ENCODE measurements at places on chromosomes 2 and 18.

GRCh38 chr18:48290162-48290926 lies 118.8 kb downstream of the ZBTB7C start:
- no peak for DNase-seq

DNA sequence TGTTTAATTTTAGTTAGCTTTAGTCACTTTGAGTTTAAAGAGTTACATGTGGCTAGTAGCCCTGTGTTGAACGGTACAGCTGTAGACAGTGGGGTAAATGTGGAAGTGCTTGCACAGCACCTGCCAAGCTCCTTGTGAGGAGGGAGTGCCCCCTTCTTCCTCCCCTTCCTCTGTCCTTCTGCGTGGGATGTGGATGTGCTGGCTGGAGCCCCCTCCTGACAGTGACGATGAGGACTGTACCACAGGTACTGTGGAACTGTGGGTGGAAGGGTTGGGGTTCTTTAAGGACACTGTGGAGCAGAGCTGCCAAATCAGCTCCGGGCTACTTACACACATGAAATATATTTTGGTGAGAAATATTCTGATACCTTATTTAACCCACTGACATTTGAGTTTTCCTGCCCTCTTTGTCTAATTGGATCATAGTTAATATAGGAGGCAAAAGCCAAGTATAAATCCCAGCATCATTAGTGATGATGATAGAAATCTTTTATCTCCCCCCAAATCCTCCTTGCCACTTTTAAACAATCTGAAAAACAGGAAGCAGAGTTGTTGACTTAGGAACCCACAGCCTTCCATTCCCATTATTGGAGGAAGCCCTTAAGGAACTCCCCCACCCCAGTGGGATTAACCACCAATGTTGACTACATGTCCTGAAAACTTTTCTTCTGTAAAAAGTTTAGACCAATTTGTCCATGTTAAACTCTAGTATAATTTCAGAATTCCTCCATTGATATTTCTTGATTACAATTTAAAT lies 181.3 kb downstream of the PTPRM start:
- no peak for DNase-seq

DNA sequence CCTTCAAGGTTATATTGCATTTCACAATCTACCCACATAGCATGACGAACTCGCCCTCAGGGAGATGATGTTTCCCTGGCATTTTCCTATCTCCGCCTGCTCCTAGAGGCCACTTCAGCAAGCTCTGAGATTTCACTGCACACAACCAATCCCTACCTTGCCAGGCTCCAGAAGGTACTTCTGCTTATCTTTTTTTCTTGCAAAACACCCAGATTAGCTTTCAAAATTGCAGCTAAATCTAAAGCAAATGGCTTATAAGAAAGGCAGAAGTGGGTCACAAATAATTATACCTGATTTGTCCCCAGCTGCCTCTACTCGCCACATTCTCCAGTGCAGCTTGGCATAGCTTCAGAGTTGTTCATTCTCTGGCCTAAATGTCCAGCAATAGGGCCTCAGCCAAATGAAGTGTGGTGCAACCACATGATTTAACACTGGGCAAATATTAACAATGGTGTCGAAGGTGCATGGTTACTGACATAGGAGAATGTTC lies 32.4 kb upstream of the MRPL19 start:
- no peak for DNase-seq

DNA sequence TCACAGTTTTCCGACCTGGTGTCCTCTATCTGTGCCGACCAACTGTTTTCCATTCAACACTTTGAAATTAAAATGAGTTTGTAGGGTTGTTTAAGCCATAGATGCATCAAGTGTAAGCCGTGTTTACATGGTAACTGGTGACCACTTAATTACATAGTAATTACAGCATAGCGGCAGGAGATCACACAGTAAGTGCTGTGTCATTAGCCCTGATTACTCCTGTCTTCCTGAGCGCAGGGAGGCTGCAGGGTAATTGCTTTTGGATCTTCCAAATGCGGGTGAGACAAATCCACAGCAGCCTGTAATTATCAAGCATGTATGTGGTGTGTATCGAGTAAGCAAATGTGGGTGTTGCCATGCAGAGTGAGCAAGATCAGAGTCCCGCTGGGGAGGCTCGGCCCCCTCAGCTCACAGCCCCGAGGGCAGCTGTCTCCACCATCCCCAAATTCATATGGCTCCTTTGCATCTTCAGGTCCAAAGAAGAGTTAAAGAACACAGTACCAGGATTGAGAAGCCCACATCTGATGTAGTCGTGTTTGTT lies 71.5 kb upstream of the HDAC4 start:
- DNase-seq, result no peak

DNA sequence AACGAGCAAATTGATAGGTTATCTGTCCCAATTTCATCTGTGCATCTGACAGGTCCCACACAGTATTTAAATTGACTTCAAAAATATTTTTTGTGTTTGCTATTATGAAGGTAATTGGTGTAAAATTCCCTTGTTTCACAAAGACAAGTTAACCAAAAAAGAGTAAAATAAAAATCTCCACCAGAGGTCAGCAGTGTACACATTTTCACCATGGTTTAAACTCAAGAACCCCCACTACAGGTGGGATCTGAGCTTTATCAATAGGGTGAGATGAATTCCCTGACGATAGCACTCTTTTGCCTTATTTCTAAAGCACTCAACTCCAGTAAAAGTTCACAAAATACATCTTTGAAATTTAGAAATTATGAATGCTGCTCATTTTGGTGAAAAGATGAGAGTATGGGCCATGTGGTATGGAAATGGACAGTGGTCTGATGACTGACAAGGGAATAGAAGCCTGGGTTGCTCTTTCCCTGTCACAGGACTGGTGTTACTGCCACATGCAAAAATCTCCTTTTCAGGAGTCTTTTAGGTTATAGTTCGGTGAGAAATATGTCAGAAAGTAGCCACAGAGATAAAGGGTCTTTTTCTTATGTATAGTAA lies 68.0 kb downstream of the SERPINB8 start:
- DNase-seq, result no peak

DNA sequence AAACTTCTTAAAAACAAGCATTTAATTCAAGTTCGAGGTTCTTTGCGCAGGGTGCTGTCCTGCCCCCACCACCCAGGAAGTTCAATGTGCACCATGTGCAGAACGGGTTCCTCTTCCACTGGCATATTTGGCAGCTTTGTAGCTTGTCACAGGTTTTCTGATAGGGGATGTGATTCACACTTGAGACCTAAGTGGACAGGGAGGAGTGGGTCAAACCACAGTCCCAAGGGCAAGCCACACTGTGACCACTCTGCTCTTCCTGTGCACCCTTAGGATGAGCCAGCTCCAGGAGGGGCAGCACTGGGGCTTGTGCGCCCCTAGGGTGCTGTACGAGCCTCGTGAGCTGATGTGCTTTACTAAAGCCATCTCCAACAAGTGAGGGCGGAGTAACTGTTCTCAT lies 82.5 kb downstream of the TGFA start:
- no peak for DNase-seq

GRCh38 chr2:51410331-51410730 lies 378.4 kb upstream of the NRXN1 start:
- DNase-seq, result no peak

- DNase-seq, result no peak
These were observed 235.6 kb upstream of the EPHA4 start for GRCh38 chr2:221807706-221808105.

DNA sequence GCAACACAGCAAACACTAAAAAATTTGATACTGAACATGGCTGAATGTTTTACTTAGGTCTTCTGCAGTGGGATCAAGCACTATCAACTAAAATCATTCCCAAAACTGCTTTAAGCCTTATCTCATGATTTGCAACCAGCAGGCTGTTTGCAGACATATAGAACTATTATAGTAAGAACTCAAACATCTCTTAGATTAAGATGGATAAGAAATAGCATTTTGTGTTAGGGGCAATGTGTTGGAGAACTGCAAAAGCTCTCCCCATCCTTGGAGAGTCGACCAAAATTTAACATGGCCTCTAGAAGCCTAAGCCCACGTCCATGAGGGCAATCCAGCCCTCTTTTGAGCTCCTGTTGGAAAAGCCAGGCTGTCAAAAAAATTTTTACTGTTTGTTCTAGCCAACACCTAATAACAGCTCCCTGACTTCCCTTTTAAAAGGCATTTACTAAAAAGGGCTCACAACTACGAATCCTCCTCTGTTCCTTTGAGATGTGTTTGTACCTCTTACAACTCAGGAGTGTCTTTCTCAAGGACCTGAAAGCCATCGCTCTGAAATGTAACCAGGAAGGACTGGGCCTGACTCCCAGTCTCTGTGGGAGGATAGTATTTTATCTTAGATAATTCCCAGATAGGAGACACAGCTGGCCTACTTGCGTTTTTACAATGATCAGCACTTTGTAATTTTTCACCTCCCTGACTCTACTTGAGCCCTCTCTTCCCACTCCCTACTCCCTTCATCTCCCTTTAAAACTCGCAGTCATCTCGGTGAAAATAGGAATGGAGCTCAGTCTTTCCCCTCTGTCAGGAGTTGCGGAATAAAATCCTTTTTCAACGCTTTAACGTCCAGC lies 1.4 kb downstream of the KRCC1 start:
- no peak for DNase-seq

DNA sequence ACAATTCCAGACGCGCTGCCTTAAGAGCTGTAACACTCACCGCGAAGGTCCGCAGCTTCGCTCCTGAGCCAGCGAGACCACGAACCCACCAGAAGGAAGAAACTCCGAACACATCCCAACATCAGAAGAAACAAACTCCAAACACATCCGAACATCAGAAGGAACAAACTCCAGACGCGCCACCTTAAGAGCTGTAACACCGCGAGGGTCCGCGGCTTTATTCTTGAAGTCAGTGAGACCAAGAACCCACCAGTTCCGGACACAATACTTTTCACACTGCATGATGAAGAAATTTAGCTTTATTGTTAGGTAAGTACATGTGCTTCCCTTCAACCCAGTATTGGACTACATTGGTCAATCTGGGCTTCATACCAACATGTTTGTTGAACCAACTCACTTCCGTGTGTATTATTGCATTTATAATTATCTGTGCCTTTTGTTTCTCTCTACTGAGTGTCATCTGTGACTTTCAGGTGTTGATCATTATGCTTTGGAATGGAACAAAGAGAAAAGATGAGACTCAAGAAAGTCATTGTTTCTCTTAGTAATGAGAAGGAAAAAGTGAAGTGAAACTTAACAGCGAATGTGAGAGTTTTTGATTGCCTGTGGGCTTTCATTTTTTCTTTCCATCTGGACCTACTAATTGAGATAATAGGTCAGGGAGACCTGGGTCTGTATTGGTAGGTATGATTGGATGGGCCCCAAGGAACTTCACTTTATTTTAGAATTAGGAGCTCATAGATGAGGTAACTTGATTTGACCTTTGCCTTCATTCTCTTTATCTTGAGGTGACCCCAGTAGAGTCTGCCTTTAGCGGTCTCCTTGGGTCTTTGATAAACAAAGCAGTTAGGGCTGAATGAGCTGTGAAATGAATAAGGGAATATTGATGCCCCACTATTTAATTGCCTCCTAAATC lies 76.1 kb upstream of the CAVIN2 start:
- DNase-seq, result no peak

GRCh38 chr2:187917535-187917934 lies 363.3 kb upstream of the TFPI start:
- no peak for DNase-seq

GRCh38 chr2:82342356-82342755 lies 2037.8 kb upstream of the LRRTM1 start:
- DNase-seq, result no peak

DNA sequence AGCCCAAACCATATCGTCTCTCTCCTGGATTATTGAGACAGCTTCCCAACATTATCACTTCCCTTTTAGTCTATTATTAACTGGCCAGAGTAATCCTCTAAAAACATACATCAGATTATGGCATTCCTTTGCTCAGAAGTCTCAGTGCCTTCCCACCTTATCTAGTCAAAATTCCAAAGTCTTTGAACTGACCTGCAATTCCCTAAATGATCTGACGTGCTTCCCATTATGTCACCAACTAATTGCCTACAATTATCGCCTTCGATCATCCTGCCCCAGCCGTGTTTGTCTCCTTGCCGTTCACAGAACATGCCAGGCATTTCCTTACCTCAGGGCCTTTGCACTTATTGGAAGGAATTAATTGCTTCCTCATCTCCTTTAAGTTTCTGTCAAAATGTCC lies 332.4 kb downstream of the IRS1 start:
- no peak for DNase-seq

DNA sequence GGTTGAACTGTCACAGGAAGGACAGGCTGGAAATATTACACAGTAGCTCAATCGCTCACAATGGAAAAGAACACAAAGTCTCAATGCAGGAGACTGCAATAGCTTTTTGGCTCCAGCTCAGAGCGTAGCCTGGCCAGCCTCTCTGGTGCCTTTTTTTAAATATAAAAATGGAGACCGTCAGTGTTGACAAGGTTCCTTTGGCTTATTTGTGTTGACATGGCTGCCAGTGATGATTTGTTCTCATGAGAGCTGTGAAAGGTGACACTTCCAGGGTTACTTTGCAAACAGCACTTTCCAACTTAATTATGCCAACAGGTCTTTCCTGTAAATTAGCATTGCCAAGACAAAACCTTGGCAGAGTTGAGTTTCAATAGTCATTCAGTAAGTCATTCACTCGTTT lies 70.8 kb downstream of the KCNE4 start:
- no peak for DNase-seq

- DNase-seq, result no peak
These were observed 132.0 kb downstream of the CALCRL start for GRCh38 chr2:187316040-187316439.

- no peak for DNase-seq
These were observed 571.2 kb upstream of the ACVR2A start for GRCh38 chr2:147273628-147274027.

- no peak for DNase-seq
These were observed 201.0 kb downstream of the PMAIP1 start for GRCh38 chr18:60100778-60101177.

GRCh38 chr2:86697551-86698104 lies 22.5 kb upstream of the RMND5A start:
- no peak for DNase-seq

DNA sequence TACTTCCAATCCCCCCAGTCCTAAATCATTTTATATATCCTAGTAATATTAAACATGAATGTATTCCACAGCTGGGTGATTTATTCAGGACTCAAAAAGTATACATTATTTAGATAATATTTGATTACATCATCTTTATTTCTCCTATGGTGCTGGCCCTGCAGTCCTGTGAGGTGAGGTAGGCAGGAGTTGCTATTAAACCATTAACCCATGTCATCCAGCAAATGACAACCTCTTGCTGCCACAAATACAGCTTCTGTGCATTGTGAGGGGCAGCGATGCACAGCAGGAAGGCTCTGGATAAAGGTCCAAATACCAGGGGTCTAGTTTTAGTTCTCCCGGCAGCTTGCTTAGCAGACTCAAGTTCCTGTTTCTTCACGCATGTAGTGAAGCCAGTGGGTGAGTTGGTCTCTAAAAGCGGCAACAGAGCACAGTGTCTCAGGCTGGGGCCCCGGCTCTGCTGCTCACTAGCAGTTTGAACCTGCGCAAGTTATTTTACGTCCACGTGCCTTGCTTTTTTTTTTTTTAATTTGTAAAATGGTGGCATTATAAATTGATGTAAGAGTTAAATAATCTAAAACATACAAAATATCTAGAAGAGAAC lies 36.1 kb downstream of the INSIG2 start:
- DNase-seq, result no peak
